Naive thymus-derived CD8-positive, alpha-beta T cell (primary cell): ENCODE measurements at places on chromosomes 2 and 18.
A peak's percentile ranks its signal among the peaks of the same experiment; 100 is the strongest.

DNA sequence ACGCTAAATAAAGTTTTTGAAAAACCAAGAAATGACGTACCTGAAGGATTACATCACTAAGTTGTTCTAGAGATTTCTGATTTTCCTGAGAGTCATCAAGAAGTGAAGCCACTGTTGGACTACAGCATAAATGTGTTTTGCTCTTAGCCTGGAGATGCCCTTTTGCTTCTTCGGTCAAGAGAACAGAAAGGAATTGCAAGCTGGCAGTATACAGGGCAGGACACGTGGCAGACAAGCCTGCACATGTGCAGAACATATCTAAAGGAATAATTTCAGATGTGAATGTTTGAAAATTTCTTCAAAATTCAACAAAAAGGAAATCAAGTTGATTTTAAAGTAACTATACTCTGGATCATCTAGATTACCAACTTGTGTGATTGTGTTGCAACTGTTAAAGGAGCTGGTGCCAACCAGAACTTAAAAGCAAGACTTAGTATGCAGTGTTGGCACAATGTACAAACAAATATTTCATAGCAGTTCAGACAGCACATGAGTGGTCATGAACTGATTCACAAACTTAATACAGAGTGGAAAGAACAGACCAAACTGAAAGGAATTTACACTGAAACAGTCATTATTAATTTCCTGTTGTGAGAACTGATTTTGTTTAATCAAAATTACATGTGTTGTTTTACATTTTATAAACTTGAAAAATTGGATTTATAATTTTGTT, 100.4 kb upstream of the CD226 start:
- H3K4me1 ChIP-seq = no peaks in the 10 kb centered on the region
- no peak overlapping the region for H3K4me3 ChIP-seq
- H3K36me3 ChIP-seq = peaks cover 39% of the 10 kb centered on the region
- H3K27ac ChIP-seq = no peak overlapping the region
- DNase-seq = no peak
- H3K27me3 ChIP-seq = no peaks in the 10 kb centered on the region

DNA sequence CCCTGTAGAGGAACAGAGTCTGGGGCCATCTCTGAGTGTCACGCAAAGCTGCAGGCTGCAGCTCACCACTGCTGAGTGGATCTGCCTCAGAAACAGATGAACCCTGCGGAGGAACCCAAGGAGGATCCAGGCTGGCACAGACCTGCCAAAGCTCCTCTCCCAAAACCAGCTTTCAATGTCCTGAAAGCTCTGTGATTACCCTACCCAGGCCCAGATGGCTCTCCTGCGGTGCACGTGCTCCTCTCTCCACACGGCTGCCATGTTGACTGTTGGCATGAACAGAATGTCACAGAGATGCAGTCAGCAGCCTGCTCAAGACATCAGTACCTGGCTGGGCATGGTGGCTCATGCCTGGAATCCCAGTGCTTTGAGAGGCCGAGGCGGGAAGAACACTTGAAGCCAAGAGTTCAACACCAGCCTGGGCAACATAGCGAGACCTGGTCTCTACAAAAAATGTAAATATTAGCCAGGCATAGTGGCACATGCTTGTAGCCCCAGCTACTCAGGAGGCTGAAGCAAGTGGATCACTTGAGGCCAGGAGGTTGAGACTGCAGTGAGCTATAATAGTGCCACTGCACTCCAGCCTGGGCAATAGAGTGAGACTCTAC, 216.8 kb downstream of the MGAT5 start:
- DNase-seq = no peak
- H3K27ac ChIP-seq = no peak overlapping the region

DNA sequence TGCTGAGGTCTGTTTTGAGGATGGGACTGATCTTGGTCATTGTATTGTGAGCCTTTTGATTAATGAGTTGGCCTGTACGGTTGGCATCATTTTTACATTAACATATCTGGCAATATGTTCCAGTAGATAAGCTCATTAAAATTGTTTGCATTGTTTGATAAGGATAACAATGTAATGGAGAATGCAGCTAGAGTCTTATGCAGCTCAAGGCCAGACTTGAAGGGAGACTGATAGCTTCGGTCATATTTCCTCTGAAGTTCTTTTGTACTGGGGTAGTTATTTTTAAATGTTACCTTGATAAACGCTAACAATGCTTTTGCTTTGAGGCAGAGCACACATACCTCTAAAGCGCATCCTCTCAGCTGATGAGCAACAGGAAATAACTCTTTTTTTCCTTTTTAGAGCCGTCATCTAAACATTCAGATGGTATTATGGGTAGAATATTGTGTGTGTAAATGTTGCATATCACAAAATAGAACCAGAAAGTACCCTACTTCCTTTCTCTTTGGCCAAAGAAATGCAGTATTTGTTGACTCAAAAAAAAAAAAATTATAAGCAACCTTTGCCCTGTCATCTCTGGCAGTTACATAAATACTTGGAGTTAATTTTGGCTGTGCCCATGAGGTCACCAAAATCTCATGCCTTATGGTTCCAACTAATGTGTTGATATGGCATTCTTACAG, 1.3 kb downstream of the MAPRE2 start:
- no peak for DNase-seq
- H3K4me1 ChIP-seq = peaks cover 55% of the 10 kb centered on the region

DNA sequence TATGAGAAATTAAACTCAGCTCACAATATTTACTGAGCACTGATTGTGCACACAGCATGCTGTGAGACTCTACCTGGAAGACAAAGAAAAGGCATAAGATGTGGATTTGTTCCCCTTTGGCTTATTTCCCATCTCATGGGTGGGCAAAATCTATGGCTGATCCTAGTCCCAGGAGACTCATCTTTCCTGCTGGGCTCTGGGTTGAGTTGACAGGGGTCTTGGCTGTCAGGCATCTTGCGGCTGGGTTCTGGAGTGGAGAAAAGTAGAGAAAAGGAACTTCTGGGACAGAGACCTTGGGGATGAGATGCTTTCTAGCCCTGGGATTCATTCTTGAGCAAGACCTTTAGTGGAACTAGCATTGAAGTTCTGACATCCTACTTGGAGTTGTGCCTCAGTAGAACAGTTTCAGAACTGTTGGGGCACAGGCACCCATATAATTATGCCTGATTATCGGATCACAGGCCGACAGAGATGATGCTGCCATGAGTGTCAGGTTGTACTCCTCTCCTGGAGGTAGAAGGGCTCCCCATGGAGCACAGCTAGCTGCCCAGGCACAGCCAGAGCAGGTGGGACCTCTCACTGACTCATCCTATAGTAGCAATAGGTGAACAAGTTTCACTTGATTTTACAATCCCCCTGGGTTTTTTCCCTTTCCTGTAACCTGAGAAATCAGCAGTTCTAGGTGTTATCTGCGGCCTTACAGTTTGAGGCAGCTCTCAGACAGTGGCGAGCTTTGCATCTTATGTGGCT, 260.9 kb downstream of the CYRIA start:
- H3K4me3 ChIP-seq = no peak overlapping the region
- H3K36me3 ChIP-seq = no peaks in the 10 kb centered on the region
- H3K4me1 ChIP-seq = no peaks in the 10 kb centered on the region
- DNase-seq = no peak
- peaks cover 2% of the 10 kb centered on the region for H3K27me3 ChIP-seq

DNA sequence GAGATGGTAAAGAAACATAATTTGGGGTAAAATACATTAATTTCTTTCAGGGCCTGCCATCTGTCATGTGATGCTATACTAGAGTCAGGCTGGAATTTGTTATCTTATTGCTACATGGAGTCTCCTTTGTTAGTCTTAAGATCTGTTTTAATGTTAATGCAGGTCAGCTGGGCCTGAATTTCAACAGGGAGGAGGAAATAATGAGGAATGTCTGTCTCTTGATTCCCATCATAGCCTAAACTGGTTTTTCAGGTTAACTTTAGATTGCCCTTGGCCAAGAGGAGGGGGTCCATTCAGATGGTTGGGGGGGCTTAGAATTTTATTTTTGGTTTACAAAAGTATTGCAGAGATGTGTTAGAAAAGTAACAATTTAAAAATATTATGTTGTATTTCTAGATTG, 19.0 kb upstream of the FEZ2 start:
- no peaks in the 10 kb centered on the region for H3K36me3 ChIP-seq
- DNase-seq = no peak
- H3K27me3 ChIP-seq = peaks cover 3% of the 10 kb centered on the region
- H3K4me1 ChIP-seq = no peaks in the 10 kb centered on the region
- H3K4me3 ChIP-seq = no peak overlapping the region

- no peaks in the 10 kb centered on the region for H3K36me3 ChIP-seq
- H3K4me1 ChIP-seq = peaks cover 20% of the 10 kb centered on the region
- H3K27ac ChIP-seq = no peak within 1 kb of the TSS
- H3K27me3 ChIP-seq = peaks cover 68% of the 10 kb centered on the region
- H3K4me3 ChIP-seq = peak within 1 kb of the TSS; percentile 85
These were observed at the start of gene MTCL1 for GRCh38 chr18:8705238-8705960. TSS of gene MTCL1 (plus strand) at chr18:8705556. CDS start at chr18:8705661, 105 bp downstream.

GRCh38 chr2:182299632-182300031, 127.2 kb downstream of the PDE1A start:
- DNase-seq = no peak
- no peak overlapping the region for H3K27ac ChIP-seq
- no peak overlapping the region for H3K4me3 ChIP-seq
- H3K36me3 ChIP-seq = no peaks in the 10 kb centered on the region

GRCh38 chr2:28338046-28338817, 54.4 kb upstream of the FOSL2 start:
- no peaks in the 10 kb centered on the region for H3K27me3 ChIP-seq
- H3K36me3 ChIP-seq = no peaks in the 10 kb centered on the region
- peak overlapping the region; percentile 71 for H3K27ac ChIP-seq
- no peak for DNase-seq
- H3K4me3 ChIP-seq = no peak overlapping the region
- peaks cover 7% of the 10 kb centered on the region for H3K4me1 ChIP-seq

GRCh38 chr18:10229458-10229857, 225.0 kb upstream of the APCDD1 start:
- no peak overlapping the region for H3K4me3 ChIP-seq
- H3K4me1 ChIP-seq = peaks cover 2% of the 10 kb centered on the region
- DNase-seq = no peak
- no peaks in the 10 kb centered on the region for H3K27me3 ChIP-seq
- H3K36me3 ChIP-seq = peaks cover 2% of the 10 kb centered on the region

GRCh38 chr2:36871068-36871707, 95.1 kb downstream of the STRN start:
- H3K27ac ChIP-seq = no peak overlapping the region
- DNase-seq = no peak
- peaks cover 85% of the 10 kb centered on the region for H3K36me3 ChIP-seq
- H3K4me3 ChIP-seq = no peak overlapping the region
- H3K27me3 ChIP-seq = no peaks in the 10 kb centered on the region

DNA sequence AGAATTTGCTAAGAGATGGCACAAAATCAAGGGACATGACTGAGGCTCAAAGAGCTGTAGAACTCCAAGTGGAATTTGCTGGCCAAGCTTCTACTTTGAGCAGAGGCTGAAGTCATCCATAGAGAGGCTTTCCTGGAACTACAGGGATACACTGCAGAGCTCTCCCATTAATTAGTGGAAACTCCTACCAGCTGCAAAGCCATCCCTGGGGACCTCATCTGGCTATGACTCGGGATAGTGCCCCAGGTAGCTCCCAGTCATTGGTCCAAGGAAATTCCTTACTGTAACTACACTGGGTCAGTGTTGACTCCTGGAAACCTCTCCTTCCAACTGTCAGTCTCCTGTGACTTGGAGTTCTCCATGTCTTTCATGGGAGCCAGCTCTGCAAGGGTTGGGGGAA, 10.5 kb upstream of the GALM start:
- H3K4me3 ChIP-seq = no peak overlapping the region
- no peak overlapping the region for H3K27ac ChIP-seq
- H3K36me3 ChIP-seq = no peaks in the 10 kb centered on the region
- peaks cover 20% of the 10 kb centered on the region for H3K4me1 ChIP-seq
- no peak for DNase-seq
- no peaks in the 10 kb centered on the region for H3K27me3 ChIP-seq

DNA sequence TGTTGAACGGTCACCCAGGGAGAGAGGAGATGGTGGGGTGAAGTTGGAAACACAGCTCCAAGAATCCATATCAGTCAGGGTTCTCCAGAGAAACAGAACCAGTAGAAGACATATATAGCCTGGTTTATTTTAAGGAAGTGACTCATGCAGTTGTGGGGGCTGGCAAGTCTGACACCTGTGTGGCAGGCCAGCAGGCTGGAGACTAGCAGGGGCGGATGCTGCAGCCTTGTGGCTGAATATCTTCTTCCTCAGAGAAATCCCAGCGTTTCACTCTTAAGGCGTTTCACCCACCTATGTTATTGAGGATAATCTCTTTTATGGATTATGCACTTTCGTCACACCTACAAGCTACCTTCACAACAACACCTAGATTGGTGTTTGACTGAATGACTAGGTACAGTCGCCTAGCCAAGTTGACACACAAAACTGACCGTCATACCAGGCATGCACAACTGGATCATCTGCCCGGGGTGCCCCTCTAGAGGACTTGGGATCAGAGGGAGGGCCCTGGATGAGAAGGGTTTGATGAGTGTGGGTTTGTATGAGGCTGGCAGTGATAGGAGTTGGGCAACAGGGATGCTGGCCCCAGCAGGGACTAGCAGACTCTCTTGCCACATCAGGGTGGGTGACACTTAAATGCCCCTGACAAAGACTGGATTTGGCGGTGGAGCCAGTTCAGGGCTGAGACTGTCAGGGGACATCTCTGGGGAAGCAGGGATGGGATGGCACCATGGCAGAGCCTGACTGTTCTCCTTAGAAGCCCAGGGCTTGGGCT, 23.4 kb downstream of the MROH2A start:
- H3K36me3 ChIP-seq = no peaks in the 10 kb centered on the region
- peaks cover 5% of the 10 kb centered on the region for H3K27me3 ChIP-seq
- no peak overlapping the region for H3K4me3 ChIP-seq
- no peak overlapping the region for H3K27ac ChIP-seq

GRCh38 chr2:223969856-223970255, 12.6 kb downstream of the MRPL44 start:
- no peaks in the 10 kb centered on the region for H3K4me1 ChIP-seq
- no peaks in the 10 kb centered on the region for H3K27me3 ChIP-seq
- peaks cover 34% of the 10 kb centered on the region for H3K36me3 ChIP-seq
- DNase-seq = no peak

DNA sequence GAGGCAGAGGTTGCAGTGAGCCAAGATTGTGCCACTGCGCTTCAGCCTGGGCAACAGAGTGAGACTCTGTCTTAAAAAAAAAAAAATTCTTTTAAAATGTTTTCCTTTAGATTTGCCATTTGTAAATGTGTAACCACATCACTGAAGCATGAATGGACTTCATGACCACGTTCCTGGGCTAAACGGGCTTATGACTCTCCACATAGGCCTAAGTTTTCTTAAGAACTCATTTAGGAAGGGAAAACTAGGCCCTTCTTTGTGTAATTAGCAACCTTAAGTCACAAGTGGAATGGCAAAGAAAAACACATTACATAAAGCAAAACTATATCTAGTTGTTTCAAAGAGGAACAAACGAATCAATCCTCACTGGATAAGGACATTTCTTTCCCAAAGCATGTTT, 99.5 kb downstream of the MEIS1 start:
- H3K4me1 ChIP-seq = no peaks in the 10 kb centered on the region
- no peaks in the 10 kb centered on the region for H3K36me3 ChIP-seq
- DNase-seq = no peak
- H3K27ac ChIP-seq = no peak overlapping the region

- H3K27me3 ChIP-seq = peaks cover 3% of the 10 kb centered on the region
- DNase-seq = no peak
- H3K4me1 ChIP-seq = no peaks in the 10 kb centered on the region
- H3K4me3 ChIP-seq = no peak overlapping the region
- H3K36me3 ChIP-seq = no peaks in the 10 kb centered on the region
These were observed 766.9 kb upstream of the ZEB2 start for GRCh38 chr2:145286716-145287275.
